ENCODE measurements at places on chromosomes 12 and 14.

GRCh38 chr14:102081231-102082080 is 5.4 kb downstream of the HSP90AA1 start:
- DNase-seq, result no peak

DNA sequence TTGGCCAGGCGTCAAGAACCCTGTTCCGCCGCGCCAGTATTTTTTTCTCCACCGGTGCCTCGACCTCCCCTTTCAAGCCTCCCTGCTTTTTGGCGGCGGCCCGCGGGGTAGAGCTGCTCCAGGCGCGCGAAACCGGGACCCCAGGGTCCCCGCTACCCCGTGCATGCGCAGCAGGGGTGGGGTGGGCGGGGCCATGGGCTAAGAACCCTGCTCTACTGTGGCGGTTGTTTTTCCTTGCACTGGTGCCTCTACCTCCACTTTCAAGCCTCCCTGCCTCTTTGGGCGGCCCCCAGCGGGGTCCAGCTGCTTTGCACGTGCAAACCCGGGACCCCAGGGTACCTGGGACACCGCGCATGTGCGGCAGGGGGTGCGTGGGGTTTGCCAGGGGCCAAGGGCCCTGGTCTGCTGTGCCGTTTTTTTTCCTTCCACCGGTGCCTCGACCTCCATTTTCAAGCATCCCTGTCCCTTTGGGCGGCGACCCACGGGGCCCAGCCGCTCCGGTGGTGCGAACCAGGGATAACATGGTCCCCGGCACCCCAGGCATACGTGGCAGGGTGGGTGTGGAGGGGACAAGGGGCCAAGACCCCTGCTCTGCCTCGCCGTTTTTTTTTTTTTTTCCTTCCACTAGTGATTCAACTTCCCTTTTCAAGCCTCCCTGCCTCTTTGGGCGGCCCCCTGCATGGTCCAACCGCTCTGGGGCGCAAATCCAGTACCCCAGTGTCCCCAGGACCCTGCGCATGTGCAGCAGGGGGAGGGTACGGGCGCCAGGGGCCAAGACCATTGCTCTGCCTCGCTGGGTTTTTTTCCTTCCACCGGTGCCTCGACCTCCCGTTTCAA is 326.8 kb downstream of the ALG10 start:
- DNase-seq, result no peak

GRCh38 chr14:37452323-37452722 is 142.7 kb downstream of the FOXA1 start:
- no peak for DNase-seq

DNA sequence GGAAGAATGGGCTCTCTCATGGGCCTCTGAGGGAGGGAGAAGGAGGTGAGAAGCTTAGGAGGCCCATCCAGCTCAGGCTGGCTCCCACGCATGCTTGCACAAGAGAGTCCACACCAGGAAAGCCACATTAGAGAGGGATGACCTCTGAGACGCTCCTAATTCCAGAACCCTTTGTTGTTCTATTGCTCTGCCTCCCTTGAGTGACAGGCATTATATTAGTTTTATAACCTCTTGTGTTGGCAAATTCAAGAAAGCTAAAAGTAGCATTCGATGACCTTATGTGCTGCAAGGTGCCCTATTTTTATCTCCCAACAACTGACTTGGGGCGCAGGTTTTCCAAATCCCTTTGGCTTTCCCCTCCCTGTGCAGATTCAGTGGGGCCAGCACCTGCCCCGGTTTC is 190.1 kb downstream of the KSR2 start:
- DNase-seq, result no peak

- DNase-seq, result no peak
These were observed 54.2 kb upstream of the CERS5 start for GRCh38 chr12:50221228-50222008.

- no peak for DNase-seq
These were observed 1.5 kb downstream of the KRT73 start for GRCh38 chr12:52616680-52617402.

DNA sequence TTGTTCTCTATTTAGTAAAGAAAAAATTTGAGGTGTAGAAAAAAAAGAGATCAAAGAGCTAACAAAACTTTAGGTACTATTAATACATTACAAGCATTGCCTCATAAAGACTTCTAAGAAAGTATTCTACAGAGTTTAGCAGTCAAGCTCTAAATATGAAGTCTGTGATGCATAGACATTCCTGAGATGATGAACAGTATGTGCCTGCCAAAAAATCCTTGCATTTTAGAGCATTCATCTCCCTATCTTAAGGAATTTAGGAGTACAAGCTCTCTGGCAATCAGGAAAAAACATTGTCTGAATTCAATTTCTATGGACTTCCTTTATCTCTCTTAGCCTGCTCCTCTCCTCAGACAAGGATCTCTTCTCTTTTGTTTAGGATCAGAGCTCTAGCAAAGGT is 202.6 kb upstream of the LRFN5 start:
- DNase-seq, result no peak

DNA sequence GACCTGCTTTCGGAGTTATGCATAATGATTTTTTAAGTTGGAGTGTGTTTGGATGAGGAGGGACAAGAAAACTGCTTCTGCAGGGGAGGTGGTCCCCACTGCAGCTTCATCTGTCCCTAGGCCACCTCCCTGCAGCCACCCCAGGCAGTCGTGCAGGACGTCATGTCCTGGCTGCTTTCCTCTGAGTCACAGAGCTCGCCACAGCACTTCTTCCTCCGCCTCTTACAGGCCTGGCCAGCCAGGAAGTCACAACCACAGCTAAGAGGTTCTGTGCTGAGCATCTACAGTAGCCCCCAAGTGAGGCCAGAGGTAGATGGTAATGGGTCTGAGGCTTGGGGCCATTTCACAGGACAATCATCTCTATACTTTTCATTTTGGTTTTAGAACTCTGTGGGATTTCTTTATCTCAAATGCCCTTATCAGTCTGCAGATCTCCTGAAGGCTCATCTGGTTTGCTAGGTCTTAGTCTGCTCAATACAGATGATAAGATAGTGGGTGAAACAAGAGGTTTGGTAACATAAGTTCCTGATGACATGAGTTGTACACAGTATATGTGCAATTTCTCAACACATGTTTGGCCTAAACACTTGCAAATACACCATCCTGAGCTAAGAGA is 106.4 kb downstream of the ARF6 start:
- DNase-seq, result no peak

- no peak for DNase-seq
These were observed 26.1 kb upstream of the GZMB start for GRCh38 chr14:24659916-24660570.

DNA sequence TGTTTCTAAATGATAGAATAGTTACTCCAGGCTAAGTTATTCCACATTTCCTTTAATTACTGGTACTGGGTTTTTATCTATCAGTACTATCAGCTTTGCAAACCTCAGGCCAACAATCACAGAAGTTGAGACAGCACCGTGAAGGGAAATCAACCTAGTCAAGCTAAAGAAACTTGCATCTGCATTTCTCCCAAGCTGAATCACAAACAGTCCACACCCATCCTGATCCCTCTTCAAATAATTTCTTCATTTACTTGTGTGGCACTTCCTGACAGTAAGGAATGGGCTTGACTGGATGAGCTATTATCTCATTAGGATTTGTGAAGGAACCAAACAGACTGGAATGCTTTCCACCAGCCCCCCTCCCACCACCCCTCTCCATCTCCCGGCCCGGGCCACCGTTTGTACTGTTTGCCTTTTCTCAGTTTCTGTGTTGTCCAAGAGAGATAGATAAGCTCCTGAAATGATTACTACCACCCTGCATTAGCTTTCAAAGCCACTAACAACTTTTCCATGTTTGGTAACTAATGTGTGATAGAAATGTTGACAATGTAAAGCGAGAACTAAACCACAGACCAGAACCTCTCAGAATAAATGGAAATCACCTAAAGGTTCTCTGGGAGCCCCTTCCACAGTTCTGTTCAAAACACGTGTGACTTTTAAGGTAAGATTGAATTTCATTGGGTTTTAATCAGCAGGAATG is 236.3 kb downstream of the SLC25A21 start:
- DNase-seq, result no peak

DNA sequence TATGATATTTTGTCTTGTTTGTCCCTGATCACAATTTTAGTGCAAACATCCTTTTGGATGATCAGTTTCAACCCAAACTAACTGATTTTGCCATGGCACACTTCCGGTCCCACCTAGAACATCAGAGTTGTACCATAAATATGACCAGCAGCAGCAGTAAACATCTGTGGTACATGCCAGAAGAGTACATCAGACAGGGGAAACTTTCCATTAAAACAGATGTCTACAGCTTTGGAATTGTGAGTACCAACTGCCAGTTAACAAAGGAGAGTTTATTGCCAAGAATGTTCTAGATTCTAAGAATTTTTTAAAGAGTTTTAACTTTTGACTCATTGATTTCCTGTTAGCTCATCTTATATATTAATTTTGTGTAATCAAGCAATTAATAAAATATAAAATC is 55.4 kb downstream of the IRAK3 start:
- no peak for DNase-seq

DNA sequence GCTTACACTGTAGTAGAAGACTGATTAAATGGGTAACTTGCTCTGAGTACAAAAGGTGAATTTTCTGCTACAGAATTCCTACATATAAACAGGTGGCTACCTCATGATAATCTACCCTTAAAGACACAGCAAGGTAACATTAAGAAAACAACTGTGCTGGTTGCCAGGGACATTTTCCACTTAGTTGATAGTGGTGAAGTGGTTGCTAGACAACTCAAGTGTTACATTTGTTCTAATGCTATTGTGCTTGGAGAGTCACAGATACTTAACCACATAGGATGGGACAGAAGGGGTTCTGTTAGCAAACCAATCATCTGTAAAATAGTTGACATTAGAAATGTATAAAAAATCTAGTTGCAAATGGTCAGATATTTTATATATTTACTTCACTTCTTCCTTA is 870.3 kb upstream of the SEL1L start:
- DNase-seq, result no peak

DNA sequence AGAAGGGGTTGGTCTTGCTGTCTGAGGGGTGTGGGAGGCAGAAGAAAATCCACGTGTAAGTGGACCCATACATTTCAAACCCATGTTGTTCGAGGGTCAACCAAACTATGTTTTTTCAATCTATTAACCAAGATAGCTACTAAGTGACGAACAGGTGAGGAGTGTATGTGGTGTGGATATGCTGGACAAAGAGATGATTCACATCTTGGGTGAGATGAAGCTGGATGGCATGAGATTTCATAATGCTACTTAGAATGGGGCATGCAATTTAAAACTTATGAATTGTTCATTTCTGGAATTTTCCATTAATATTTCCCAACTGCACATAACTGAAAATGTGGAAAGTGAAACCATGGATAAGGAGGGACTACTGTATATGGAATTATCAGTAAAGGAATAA is 17.9 kb upstream of the KTN1 start:
- no peak for DNase-seq

- no peak for DNase-seq
These were observed 42.8 kb upstream of the CORO1C start for GRCh38 chr12:108773798-108774788.

GRCh38 chr12:19675361-19675760 is 236.1 kb downstream of the AEBP2 start:
- no peak for DNase-seq

Data from stimulated activated CD4-positive, alpha-beta T cell treated with anti-CD3 and anti-CD28 coated beads, Interleukin-1b, Interleukin-23, amount 100 ng/mL, for 1 hour (primary cell).